ENCODE measurements at places on chromosomes 11 and 22.

DNA sequence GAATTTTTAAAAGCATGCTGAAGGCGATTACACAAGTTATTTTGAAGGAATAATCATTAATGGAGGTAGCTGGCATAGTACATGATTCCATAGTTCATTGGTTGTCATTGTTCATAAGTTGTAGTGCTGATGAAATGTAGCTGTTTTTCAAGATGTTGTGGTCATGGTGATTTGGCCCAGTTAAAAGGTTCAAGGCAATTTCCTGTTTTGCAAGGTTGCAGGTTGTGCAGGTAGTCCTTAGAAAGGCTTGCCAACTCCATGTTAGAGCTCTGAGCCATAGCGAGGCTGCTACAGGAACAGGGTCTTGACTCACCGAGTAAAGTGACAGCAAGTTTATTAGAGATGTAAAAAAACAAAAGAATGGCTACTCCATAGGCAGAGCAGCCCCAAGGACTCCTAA lies 95.8 kb upstream of the CHORDC1 start:
- no peak overlapping the region for H3K27ac ChIP-seq
- no peak overlapping the region for H3K4me3 ChIP-seq
- H3K4me1 ChIP-seq, result no peaks in the 10 kb centered on the region
- DNase-seq, result no peak
- H3K27me3 ChIP-seq, result no peaks in the 10 kb centered on the region

DNA sequence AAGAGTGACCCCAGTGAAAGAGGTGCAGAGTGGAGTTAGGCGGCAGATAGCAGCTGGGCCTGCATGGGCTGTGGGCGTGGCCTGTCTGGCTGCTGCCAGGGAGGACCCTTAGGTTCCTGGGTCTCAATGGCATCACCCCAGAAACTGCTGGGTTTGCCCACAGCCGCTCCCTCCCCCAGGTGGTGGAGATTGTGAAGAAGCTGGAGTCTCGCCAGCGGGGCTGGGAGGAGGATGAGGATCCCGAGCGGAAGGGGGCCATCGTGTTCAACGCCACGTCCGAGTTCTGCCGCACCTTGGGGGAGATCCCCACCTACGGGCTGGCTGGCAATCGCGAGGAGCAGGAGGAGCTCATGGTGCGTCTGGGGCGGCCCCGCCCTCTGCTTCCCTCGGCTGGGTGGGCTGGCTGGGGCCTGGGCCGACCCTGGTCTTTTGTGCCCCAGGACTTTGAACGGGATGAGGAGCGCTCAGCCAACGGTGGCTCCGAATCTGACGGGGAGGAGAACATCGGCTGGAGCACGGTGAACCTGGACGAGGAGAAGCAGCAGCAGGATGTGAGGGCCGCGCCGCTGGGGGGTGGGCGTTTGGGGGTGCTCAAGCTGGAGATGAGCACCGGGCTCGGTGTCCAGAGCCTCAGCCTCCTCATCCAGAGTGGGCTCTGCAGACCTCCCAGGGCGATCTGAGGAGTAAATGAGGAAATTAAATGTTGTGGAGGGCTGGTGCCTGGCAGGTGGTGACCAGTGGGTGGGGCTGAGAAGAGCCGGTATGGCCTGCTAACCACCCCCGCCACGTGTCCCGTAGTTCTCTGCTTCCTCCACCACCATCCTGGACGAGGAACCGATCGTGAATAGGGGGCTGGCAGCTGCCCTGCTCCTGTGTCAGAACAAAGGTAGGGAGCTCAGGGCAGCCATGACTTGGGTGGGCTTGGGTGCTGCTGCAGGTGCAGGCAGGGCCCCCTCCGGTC lies 15.0 kb downstream of the SART1 start:
- H3K27me3 ChIP-seq, result no peaks in the 10 kb centered on the region
- H3K27ac ChIP-seq, result no peak overlapping the region
- H3K4me3 ChIP-seq, result no peak overlapping the region
- H3K4me1 ChIP-seq, result no peaks in the 10 kb centered on the region
- no peak for DNase-seq
- H3K36me3 ChIP-seq, result peaks cover 9% of the 10 kb centered on the region

DNA sequence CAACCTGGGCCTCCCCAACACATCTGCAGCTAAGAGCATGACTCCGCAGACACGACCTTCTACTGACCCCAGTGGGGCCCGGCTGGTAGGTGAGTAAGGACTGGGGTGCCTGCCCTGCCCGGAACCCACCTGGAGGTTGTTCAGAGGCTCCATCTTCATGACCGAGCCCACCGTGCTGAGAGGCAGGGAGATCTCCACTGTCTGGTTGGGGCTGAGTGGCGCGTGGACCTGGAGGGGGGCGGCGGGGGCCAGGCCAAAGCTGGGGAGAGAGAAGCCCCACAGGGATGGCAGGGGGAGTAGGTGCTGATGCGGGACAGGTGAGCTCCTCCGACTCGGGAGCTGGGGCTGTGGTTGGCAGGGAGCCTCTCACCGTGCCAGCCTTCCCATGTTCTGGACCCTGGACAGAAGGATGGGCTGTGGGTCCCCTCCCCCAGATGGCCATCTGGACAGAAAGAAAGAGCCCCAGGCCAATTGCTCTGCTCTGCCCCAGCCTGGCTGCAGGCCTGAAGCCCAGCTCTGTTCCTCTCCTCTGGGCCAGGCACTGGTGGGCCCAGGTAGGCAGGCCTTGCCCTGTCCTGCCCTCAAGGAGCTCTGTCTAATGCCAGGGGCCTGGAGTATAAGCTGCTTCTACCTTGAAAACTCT lies 16.3 kb upstream of the RASL10A start:
- DNase-seq, result no peak
- no peaks in the 10 kb centered on the region for H3K36me3 ChIP-seq
- H3K27ac ChIP-seq, result no peak overlapping the region
- peaks cover 24% of the 10 kb centered on the region for H3K4me1 ChIP-seq

DNA sequence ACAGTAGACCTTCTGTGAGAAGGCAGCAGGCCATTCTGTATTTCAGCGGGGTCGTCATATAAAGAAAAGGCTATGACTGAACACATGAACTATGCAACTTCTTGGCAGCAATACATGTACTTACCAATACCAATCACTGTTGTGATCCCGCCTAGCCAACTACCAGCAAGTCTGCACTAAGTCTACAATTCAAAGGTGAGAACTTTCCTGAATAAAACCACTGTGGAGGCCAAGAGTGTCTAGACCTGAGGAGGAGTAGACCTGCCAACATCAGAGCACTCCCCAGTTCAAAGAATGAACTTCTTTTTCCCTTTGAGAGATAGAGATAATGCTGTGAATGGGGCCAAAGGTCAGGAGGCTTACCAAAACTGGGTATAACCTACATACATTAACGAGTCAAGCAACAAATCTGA lies 108.2 kb downstream of the SIK3 start:
- H3K36me3 ChIP-seq, result no peaks in the 10 kb centered on the region
- H3K4me1 ChIP-seq, result peaks cover 63% of the 10 kb centered on the region
- peak overlapping the region; percentile 64 for H3K27ac ChIP-seq
- H3K27me3 ChIP-seq, result peaks cover 4% of the 10 kb centered on the region

DNA sequence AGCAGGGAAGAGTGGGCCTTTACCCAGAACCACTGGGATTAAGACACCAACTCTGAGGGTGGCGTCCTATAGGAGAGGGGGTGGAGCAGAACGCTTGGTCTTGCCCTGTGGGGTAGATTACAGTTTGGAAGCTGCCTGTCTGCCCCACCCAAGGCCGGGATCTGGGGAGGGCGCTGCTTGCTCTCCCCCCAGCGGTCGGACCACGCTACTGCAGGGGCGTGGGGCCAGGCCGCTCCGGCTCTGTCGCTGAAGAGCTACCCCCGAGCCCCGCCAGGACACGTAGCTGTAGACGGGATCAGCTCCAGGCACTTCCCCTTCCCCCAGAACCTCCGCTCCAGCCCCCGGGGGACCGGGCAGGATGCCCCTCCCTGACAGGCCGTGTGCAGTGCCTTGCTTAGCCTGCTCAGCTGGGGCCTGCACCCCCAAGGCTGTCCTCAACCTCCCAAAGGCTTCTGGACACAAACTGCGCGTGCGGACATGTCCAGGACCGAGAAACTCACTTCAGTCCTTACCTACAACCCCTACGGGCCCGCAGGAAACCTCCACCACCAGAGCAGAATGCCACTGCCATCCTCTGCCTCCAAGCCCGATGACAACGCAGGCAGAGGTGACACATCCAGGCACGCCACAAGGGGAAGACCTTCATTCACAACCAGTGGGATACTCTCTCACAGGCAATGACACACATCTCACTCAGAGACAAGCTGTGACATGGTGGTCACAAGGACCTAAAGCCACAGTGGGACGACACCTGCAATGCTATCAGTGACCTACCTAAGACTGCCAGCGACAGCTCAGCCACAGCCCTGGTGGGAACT lies 3.6 kb downstream of the AHNAK start:
- H3K27ac ChIP-seq, result no peak overlapping the region
- no peaks in the 10 kb centered on the region for H3K36me3 ChIP-seq
- peak; percentile 83 for DNase-seq
- H3K4me1 ChIP-seq, result peaks cover 16% of the 10 kb centered on the region
- H3K27me3 ChIP-seq, result peaks cover 68% of the 10 kb centered on the region
- no peak overlapping the region for H3K4me3 ChIP-seq

DNA sequence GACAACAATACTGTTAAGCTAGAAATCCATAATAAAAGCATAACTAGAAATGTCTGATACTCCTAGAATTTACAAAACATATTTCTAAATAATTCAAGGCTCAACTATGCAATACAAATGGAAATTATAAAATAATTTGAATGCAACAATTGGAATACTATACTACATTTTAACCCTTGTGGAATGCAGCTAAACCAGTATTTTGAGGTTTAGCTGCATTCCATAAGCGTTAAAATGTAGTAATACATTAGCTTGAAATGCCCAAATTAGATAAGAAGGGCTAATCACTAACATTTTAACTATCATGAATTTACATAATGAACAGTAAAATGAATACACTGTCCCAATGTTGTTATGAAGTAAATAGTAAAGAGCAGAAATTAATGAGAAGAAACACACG lies 617.2 kb upstream of the CHORDC1 start:
- H3K27me3 ChIP-seq, result no peaks in the 10 kb centered on the region
- DNase-seq, result no peak
- H3K4me1 ChIP-seq, result peaks cover 4% of the 10 kb centered on the region
- H3K36me3 ChIP-seq, result no peaks in the 10 kb centered on the region
- no peak overlapping the region for H3K27ac ChIP-seq

DNA sequence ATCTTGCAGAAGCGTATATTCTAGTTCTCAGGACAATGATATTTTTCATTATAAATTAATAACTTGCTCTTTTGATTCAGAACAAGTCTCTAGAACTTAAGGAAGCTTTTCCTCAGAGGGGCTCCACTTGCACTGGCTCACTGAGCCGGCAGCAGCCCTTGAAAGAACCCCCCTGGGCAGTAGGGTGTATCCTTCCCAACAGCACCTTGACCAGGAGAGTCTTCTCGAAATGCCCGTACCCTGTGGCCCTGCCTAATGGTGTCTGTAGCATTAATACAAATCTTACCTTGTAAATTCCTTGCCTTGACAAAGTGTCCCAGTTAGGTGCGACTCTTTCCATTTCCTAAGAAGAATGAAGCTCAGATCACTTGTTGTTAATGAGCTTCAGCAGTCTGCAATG lies 13.5 kb downstream of the PSMD13 start:
- H3K27me3 ChIP-seq, result no peaks in the 10 kb centered on the region
- no peak overlapping the region for H3K27ac ChIP-seq
- H3K4me3 ChIP-seq, result no peak overlapping the region
- H3K36me3 ChIP-seq, result peaks cover 19% of the 10 kb centered on the region
- H3K4me1 ChIP-seq, result peaks cover 4% of the 10 kb centered on the region
- no peak for DNase-seq

- no peak for DNase-seq
- no peak overlapping the region for H3K4me3 ChIP-seq
- H3K27ac ChIP-seq, result no peak overlapping the region
- no peaks in the 10 kb centered on the region for H3K36me3 ChIP-seq
- peaks cover 5% of the 10 kb centered on the region for H3K27me3 ChIP-seq
Measured at GRCh38 chr22:27483095-27483785, 318.3 kb downstream of the MN1 start.

- no peak for DNase-seq
- H3K36me3 ChIP-seq, result peaks cover 7% of the 10 kb centered on the region
- H3K27me3 ChIP-seq, result no peaks in the 10 kb centered on the region
- H3K4me1 ChIP-seq, result peaks cover 4% of the 10 kb centered on the region
- H3K27ac ChIP-seq, result no peak overlapping the region
Measured at GRCh38 chr11:36471577-36471976, 38.5 kb downstream of the TRAF6 start.

DNA sequence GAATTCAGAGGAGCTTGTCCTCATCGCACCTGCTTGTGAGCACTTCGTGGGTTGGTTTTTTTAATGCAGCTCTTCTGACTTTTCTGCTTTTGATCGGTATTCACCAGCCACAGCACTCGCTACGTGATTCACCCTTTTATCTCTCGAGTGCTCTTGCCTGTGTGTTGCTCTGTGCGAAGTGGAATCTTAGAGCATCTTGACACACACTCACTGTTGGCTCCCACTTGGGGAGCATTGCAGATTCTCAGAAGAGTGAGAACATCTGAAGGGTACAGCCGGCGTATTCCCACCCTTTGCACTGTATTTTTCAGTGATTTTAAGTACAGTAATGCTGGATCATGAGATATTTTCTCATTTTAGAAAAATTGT lies 10.9 kb downstream of the TNNT3 start:
- DNase-seq, result no peak
- no peaks in the 10 kb centered on the region for H3K36me3 ChIP-seq
- H3K4me1 ChIP-seq, result peaks cover 21% of the 10 kb centered on the region
- H3K27ac ChIP-seq, result no peak overlapping the region

DNA sequence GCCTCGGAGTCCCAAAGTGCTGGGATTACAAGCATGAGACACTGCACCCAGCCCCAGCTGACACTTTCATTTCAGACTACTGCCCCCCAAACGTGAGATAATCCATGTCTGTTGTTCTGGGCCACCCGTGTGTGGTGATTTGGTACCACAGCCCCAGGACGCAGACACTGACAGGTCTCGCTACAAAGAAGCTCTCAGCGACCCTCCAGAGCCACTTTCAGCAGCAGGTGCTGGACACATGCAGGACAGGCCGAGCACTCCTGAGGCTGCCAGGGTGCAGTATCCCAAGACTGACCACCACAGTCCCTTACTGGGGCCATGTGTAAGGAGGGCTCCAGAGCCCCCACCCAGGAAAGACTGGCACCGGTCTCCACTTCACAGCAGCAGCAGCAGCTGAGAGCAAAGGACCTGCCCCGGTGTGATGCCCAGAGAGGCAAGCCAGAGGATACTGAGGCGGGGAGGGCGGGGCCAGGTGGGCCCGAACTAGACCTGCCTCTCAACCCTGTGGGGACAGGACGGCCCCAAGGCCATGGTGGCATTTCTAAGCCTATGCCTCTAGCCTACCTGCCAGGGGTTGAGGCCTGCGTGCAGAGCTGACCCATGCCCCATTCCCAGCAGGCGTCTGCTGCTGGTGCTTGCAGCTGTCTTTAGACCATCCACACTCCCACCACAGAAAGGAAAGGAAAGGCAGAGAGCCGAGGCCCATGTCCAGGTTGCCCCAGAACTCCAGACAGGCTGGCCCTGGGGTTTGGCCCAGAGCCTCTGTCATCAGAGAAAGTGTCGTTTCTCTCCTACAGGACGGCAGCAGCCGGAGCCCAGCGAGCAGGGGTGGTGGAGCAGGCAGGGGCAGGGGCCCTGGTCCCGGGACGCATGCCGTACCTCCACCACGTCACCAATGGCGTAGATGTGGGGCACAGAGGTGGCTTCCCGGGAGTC lies 28.0 kb upstream of the GNB1L start:
- peaks cover 19% of the 10 kb centered on the region for H3K4me1 ChIP-seq
- H3K4me3 ChIP-seq, result no peak overlapping the region
- H3K27ac ChIP-seq, result no peak overlapping the region

Measured in neural crest cell (in vitro differentiated cells).